Stimulated activated CD8-positive, alpha-beta memory T cell treated with anti-CD3 and anti-CD28 coated beads, Interleukin-2, amount 100 ng/mL, for 1 hour (primary cell): ENCODE measurements at places on chromosomes 5 and 9.

GRCh38 chr9:26567976-26568375, 324.6 kb downstream of the CAAP1 start:
- no peak for DNase-seq

DNA sequence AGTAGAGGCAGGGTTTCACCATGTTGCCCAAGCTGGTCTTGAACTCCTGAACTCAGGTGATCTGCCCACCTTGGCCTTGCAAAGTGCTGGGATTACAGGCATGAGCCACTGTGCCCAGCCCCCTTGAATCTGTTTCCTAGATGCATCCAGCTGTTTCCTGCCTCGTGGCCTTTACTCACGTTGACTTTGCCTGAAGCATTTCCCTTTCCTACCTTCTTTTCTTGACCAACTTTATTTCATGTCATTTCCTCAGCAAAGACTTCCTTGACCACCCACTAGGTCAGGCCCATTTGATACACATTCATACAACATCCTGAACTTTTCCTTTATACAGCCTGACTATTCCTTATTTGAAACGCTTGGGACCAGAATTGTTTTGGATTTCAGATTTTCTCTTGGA, 51.0 kb downstream of the DOCK2 start:
- no peak for DNase-seq

DNA sequence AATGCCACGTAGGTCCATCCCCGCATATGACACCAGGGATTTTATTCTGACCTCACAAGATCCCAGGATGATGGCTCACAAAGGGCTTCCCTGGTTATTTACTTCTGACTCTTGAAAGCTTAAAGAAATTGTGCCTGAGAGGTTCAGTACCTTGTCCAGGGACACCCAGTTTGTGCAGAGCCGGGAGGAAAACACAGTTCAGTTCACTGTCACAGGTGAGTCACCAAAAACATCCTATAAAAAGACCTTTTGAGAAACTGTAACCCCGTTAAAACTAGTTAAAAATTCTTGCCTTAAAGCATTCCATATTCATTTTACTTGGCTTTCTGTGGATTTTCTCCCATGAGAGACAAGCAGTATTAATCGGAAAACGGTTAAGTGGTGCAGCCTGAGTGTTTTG, 56.6 kb downstream of the ZNF510 start:
- no peak for DNase-seq

DNA sequence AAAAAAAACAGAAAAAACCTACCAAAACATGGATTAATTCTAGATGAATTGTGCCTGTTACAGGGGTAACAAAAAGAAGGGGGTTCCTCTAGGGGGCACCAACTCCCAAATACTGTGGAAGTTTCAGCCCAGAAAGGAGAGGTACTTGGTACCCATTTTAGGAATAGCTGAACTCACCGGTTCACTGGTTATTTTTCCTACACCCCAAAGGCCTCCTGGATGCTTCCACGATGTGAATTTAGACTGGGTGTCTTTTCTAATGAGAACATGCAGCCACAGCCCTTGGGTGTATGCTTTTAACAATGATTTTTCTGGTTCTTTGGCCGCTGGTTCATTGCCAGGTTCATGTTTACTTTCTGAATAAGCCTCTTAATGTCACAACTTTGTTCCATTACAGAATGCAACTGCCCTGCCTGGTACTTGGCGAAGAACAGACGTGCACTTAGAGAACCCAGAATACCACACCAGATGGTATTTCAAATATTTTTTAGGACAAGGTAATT, 46.7 kb downstream of the GARNL3 start:
- peak; percentile 2 for DNase-seq

DNA sequence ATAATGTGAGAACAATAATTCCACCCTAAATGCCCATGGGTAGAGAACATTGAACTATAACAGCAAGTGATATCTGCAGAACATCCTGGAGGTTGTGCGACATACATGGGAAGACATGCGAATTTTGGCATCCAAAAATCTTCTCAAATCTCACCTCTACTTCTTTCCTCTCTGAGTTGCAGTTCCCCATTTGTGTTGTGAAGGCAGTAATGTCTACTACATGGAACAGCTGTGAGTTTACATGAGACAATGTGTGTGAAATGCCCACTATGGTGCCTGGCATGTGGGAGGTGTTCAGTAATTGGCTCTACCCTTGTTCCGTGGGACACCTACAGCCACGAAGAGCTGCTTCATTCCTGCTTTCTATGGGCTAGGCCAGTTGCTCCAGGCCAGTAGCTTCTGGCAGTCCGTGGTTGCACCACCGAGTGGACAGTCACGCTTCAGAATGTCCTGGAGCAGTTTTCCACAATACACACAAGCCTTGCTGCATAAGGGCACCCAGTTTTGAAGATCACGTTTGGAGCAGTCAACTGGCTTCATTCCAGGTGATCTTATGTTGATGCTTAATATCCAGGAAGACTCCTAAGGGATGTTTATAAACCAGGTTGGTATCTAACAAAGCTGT, 297.7 kb downstream of the DEPDC1B start:
- DNase-seq, result no peak

DNA sequence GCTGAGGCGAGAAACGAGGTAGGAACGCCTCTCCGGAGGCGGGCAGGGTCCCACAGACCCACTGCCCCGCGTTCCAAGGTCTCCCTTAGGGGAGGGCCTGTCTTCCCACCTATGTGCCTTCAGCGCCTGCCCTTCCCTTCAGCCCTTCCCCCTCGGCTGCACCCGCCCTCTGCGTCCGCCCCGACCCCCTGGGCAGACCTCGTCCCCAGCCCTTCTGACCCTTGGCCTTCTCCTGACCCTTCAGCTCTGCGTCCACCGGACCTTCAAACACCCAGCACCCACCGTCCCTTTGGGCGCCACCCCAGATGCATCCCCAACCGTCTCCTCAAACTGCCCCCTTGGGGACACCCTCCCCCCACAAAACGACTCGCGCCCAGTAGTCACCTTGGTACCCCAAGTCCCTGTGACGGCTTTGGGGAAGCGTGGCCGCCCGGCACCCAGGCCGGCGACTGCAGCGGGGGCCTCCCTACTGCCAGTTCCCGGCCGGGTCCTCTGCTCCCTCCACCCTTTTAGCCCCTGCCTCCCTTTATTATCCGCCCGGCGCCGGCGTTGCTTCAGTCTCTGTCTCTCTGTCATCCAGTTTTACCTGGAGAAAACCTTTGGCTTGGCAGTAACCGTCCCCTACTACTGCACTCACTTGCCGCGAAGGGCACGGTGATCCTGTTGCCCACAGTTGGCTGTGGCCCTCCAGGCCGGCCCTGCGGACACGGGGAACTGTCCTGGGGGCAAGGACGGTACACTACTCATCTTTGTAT, 421 bp downstream of the RUSC2 start:
- DNase-seq, result no peak
